ENCODE measurements at places on chromosomes 6 and 20. TPM values are rescaled to one million over a fixed set of nuclear protein-coding genes. Genes with fewer than 3 reads are reported as not detected.

IMPG1 gene
- not detected for total RNA-seq

OGFRL1 gene
- total RNA-seq, result 106 TPM

SCUBE3 gene
- not detected for total RNA-seq

KCNG1 gene
- total RNA-seq, result 43.9 TPM

MOCS3 gene
- 10.8 TPM for total RNA-seq

CFB gene
- 7.9 TPM for total RNA-seq

LKAAEAR1 gene
- total RNA-seq, result not detected

GRIK2 gene
- total RNA-seq, result 2.8 TPM

COL11A2 gene
- 0.17 TPM for total RNA-seq

SLC17A3 gene
- not detected for total RNA-seq

RNF182 gene
- not detected for total RNA-seq

GNAS-AS1 gene
- 0.33 TPM for total RNA-seq

DNA sequence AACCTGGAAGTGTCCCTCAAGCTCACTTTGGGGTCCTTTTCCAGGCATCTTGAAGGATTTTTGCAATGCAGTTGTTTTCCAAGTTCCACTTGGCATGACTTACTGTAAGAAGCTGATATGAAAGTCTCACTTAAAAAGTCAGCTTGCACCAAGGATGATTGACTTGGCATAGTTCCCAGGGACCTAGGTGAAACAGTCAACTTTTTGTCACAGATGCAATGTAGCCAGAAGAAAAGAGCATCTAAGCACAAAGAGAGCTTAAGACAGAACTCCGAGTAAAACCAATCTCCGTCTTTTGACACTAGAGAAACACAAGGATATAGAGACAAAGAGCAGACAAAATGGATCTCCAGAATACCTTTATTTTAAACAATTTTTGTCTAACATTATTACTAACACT, 2.6 kb upstream of the ZSCAN12 start:
- DNase-seq, result no peak

- DNase-seq, result no peak
Measured at GRCh38 chr6:168138436-168138835, 59.4 kb upstream of the FRMD1 start.

DNA sequence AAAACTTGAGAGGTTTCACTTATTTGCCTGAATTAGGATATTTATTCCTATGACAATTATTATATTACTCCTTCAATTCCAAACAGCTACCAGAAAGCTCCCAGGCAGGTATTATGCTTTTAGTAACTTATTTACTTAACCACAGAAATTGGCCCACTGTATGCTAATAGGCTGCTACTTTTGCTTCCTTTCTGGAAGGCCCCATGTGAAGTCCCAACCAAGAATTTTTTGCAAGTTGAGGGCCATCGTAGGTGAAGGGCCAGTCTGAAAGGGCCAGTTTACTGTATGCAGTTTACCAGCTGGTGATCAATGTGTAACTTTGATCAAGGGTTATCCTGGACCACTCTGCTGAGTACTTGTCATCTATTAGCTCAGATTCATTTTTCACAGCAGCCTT, 45.0 kb downstream of the EDN1 start:
- no peak for DNase-seq

DNA sequence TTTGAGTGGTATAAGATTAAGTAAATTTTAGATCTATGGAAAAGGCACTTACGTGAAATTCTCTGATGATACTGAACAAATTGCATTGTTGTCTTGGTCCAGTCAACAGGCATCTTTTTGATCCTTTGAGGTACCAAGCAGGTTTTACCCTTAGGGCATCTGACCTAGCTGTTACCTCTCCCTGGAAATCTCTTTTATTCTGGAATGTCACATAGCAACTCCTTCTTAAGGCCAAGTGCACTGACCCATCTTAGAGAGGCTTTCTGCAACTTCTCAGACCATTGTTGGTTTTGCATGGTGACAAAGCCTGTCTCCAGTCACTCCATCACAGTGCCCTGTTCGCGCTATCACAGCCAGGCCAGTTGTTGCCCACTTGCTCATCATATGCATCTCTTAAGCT, 42.0 kb downstream of the TPD52L1 start:
- DNase-seq, result no peak

DNA sequence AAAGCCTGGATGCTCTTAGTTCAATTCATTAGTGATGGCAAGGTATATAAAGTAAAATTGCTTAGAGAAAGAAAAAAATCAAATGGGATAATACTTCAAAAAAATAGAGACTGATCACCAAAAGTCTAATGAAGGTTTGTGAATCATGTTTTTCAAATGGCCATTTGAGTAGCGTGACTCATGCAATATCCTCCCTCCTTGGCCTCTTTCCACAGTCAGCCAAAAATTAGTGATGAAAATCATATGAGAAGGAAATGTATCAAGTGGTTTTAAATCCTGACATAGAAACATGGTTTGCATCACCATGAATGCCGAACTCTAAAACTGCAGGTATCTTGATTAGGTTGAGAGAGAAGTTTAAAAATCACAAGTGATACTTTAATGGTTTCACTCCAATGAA, 1.2 kb upstream of the COL19A1 start:
- peak; percentile 52 for DNase-seq

- DNase-seq, result no peak
Measured at GRCh38 chr6:82410151-82410648, 46.6 kb downstream of the TPBG start.

GRCh38 chr6:83600459-83600858, 88.1 kb downstream of the PRSS35 start:
- no peak for DNase-seq

GRCh38 chr6:90097356-90097755, 199.3 kb downstream of the BACH2 start:
- DNase-seq, result no peak

DNA sequence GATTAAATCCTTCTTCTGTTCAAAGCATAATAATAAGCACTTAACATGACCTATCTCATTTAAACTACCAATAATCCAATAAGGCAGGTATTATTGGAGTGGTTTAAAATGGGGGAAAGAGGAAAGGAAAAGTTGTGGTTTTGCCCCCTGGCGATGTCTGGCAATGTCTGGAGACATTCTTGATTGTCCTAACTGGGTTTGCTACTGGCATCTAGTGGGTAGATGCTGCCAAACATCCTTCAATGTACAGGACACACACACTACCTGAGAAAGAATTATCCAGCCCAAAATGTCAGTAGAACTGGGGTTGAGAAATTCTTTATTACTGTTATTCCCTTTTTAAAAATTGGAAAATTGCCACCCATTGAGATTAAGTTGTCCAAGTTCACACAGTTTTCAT, 25.2 kb upstream of the SRSF6 start:
- DNase-seq, result no peak

- DNase-seq, result no peak
Measured at GRCh38 chr20:37356961-37357371, 11.0 kb downstream of the SRC start.

GRCh38 chr20:58880994-58881752, 28.7 kb downstream of the GNAS start:
- no peak for DNase-seq

DNA sequence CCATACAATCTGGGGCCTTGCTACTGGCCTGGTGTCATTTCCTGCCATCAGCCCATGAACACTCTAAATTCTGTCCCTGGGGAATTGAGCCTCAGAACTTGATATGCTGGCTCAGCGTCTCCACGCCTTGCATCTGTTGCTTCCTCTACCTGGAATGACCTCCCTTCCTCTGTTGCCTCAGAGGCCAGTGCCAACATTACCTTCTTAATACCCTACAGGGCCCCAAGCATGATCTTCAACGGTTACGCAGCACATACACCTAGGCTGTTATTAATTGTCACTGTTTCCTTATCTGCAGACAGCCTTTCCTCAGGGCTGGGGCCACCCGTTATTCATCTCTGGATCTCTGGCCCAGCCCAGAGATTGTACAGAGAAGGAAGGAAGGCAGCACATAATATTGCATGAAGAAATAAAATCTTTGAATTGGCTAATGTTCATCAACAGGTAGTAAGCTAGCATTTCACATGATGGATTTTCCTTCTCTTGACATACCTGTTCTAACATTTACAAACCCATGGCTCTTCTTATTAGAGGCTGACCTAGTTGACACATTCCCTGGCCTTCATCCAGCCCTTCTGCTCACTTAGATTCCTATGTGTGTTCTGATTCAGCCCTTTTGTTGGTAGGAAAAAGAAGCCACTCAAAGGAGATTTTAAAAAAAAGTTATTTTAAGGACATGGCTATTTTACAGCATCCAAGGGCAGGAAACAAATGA, 8.4 kb upstream of the RNF182 start:
- DNase-seq, result peak; percentile 39

GRCh38 chr20:44291754-44292153, 19.2 kb downstream of the FITM2 start:
- no peak for DNase-seq

DNA sequence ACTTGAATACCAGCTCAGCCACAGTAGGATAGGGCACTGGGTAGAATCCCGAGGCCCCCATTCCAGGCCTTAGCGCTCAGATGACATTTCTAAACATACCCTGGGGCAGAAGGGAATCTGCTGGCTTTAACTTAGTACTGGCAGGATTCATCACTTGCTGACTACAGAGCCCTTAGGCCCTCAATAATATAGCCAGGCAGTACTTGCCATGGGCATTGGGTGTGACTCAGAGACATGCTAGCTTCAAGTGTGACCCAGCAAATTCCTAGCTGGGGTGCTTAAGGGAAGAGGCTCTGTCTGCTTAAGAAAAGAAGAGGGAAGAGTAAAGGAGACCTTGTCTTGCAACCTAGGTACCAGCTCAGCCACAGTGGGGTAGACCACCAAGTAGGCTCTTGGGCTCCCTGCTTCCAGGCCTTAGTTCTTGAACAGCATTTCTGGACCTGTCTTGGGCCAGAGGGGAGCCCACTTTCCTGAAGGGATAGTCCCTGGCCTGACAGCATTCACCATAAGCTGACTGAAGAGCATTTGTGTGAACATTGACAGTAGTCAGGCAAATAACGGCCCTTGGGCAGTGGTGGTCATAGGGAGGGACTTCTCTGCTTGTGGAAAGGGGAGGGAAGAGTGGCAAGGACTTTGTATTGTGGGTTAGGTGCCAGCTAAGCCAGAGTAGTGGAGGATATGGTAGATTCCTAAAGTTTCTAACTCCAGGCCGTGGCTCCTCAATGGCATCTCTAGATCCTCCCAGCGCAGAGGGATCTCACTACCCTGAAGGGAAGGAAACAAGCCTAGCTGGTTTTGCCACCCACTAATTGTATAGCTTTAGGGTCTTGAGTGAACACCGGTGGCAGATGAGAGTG, 48.5 kb upstream of the HACE1 start:
- peak; percentile 56 for DNase-seq

Data from mammary epithelial cell (primary cell).